ENCODE measurements at places on chromosomes 2 and 18.

DNA sequence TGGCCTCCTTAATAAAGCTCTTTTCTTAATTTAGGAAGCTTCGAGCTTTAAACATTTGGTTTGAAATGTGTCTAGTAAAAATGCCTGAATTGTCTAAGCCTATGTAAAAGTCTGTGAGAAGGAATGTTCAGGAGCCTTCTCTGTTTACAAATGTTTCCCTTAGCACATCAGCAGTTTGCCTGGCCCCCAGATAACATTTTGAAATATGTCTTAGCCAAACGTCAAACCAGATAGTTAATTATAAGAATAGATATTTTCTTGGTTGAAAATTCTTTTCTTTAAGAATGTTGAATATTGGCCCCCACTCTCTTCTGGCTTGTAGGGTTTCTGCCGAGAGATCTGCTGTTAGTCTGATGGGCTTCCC, 498.6 kb downstream of the CCDC85A start:
- DNase-seq = no peak

GRCh38 chr18:27138079-27138478, 47.0 kb downstream of the CHST9 start:
- DNase-seq = no peak

GRCh38 chr2:165610591-165611029, 141.1 kb downstream of the CSRNP3 start:
- DNase-seq = no peak

DNA sequence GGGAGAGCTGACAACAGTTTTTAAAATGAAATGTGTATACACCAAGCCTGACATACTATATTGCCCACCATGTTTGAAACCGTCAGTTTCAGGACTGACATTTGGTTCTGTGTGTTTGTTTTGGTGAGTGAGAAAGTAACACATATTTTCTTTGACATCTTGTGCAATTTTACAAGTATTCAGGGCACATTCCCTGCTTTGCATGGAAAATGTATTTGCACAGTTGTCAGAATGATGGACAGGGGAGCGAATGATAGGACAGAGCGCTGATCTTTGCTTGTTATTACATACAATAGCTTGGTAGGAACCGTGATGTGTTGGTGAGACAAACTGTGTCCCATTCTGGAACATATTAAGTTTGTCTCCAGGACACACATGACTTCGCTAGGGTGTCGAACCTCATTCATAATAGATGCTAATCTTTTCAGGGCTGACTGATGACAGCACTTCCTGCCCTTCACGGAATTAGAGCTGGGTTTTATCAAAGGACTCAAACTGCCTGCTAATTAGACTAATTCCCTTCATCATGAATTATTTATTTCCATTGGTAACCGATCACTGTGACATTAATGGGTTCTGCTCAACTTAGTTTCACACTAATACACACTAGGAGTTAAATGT, 158.5 kb downstream of the CDCA7 start:
- no peak for DNase-seq

DNA sequence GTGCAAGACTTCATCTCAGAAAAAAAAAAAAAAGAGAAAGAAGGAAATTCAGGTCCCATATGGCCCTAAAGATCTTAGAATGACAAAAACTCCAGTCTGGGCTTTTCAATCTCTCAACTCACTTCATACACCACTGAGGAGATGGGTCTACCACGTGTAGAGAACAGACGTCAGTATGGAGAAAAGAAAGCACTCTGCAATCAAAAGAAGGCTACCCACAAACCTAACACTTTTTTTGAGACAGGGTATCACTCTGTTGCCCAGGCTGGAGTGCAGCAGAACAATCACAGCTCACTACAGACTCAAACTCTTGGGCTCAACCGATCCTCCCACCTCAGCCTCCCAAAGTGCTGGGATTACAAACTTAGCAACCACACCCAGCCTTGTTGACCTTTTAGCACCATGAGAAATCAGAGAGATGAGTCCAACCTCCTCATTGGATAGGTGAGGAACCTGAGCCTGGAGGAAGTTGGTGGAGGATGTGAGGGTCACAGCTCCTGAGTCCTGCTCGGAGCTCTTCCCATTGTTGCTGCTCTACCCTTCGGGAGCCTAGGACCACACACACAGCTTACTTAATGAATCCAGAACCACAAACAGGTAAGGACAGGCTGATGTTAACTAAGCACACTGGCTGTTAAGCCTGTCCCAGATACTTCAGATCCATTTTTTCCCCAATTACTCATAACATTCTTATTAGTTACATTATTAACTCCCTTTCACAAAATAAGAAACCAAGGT, 23.7 kb downstream of the TBC1D8 start:
- no peak for DNase-seq
